Effector memory CD8-positive, alpha-beta T cell (primary cell): ENCODE measurements at places on chromosomes 7 and 10.

DNA sequence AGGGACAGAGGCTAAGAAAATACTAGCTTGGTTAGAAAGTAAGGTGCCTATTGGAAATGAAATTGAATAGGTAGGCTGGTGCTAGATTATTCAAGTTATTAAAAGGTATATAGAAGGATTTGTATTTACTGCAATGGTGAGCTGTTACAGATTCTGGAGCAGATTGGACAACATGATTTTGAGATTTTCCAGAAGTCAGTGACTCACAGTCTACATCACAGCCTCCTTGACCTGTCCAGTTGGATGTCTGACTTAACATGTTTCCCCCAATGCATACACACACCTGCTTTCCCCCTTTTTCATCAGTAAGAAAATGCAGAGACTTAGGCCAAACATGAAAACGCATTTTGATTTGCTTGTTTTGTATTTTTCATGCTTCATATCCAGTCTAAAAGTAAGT lies 33.4 kb downstream of the STARD3NL start:
- no peak for DNase-seq

DNA sequence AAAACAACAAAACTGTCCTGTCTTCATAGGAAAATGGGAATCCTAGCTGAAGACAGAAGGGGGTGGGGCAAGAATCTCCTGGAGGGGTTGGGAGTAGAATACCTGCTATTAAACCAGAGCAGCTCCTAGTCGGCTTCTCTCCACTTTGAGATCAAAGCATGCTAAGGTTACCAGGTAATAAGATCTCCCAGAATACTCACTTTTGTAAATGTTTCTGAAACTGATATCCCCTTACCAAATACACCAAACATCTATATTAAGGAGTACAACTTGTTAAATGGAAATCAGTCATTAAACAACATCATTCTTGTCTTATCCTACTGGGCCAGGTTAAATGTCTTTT lies 29.5 kb upstream of the DAGLB start:
- no peak for DNase-seq

GRCh38 chr10:116126239-116126638 lies 146.8 kb downstream of the GFRA1 start:
- no peak for DNase-seq

DNA sequence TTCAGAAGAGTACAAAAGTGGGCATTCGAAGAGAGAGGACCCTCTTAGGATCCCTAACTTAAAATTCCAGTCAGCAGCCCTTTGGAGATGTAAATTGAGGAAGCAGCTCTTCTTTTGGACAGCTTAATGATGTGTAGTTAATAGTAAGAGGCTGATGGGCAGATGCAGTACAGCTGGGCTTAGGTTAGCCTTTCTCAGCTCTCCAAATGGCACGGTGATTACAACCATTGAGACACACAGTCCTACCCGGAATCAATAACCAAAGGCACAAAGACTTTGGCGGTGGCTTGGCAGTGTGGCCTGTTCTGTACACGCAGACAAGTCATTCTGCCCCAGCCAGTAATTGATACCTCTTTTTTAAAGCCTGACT lies 26.8 kb downstream of the GAD2 start:
- no peak for DNase-seq

GRCh38 chr10:61464461-61465170 lies 11.4 kb upstream of the TMEM26 start:
- no peak for DNase-seq

GRCh38 chr10:121511943-121512342 lies 86.3 kb downstream of the FGFR2 start:
- DNase-seq: no peak

- DNase-seq: no peak
These were observed 112.7 kb upstream of the BMPER start for GRCh38 chr7:33792547-33793105.

DNA sequence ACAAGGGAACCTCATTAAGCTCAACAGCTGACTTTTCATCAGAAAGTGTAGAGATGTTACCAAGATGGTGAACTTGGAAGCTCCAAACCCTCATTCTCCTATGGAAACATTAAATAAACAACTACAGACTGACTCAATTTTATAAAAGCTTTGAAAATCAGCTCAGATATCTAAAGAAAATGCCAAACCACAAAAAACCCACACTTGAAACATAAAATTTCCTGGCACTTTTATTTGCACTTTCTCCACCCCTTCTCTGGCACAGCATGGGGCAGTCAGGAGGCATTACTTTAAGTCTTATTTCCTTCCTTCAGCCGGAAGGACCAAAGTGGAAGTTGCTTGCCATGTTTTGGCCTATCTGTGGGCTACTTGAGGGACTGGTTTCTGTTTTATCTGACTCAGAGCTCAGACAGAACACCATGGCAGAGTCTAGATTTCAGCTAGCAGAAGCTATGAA lies 114.7 kb downstream of the ODAD2 start:
- DNase-seq: no peak

- no peak for DNase-seq
These were observed 106.4 kb upstream of the GPR26 start for GRCh38 chr10:123559823-123560092.

GRCh38 chr10:88913788-88914187 lies 33.7 kb downstream of the STAMBPL1 start:
- DNase-seq: no peak
